ENCODE measurements at places on chromosomes 7 and 10.
A peak's percentile ranks its signal among the peaks of the same experiment; 100 is the strongest.

DNA sequence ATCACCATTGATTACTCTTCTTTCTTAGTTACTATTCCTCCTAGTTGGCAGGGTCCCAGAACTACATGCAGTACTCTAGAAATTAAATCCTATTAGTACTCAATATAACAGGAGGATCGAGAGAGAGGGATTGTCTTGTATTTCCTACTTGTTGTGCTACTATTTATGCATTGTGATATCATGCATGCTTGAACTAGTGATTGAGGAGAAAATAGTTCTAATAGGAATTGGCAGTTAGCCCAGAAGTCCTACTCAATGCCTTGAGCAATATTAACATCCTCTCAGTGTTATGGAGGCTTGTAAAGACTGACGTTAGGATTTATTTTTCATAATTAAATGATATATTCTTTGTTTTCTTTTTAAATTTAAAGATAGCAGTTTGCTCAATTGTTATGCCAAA is 67.4 kb downstream of the FOXP2 start:
- DNase-seq = peak; percentile 42

DNA sequence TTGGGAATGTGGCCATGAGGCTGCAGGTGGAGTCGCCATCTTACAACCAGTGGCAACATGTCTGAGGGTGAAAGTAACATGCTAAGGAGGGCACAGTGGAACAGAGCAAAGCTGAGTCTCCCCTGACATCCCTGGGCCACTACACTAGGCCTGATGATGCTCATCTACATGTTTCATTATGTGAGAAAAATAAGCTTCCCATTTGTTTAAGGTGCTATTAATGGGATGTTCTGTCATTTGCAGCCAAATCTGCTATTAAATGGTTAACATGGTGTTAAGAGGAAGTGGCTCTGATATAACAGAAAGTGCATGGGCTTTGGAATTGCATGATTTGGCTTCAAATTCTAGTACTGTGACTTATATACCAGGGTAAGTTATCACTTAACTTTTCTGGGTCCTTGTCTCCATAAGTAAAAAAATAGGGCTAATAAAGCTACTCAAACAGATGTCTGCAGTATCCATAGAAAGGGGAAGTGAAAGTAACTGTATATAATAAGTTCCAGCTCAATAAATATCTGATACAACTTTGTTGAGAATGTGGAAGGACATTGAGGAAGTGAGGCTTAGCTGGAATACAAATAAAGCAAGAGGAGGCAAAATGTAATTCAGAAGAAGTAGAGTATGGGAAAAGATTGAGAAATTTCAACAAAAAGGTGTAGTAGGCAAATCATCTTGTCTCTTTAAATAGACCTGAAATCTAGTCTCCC is 158.9 kb downstream of the RTKN2 start:
- DNase-seq = no peak

DNA sequence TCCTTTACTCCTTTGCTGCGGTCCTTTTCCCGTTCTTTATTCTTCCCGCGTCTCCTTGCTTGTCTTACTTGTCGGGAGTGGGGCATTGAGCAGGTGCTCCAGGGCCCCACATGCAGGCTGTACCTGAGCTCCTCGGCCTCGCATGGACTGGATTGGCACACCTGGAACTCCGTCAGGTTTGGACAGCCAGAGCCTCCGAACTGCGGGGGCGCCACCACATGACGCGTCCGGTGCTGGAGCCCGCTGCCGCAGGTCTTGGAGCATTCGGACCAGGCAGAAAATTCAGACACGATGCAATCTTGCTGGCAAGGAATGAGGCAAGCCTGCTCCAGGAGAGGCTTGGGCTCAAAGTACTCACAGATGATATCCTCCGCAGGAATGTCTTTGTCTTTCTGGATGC is 195.7 kb downstream of the THSD7A start:
- no peak for DNase-seq

DNA sequence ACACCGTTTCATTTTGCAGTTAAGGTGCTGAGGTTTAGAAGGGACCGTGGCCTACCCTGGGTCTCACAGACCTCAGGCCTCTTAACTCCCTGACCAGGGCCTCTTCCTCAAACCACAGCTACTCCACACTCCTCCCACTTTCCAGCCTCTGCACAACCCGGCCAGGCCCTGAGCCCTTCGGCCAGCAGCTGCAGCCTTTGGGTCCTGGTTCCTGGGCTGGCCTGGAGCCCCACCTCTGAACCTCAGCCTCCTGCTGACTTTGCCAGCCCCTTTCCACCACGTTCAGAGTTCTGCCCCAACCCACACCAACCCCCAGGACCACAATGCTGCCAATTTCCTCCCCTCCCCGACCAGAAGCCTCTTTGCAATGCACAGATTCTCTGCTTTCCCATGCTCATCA is 84.1 kb downstream of the VOPP1 start:
- no peak for DNase-seq

- DNase-seq = no peak
These were observed 707.2 kb downstream of the PARD3 start for GRCh38 chr10:34107626-34108516.

- no peak for DNase-seq
These were observed 9.4 kb downstream of the ARID5B start for GRCh38 chr10:61910894-61911293.

DNA sequence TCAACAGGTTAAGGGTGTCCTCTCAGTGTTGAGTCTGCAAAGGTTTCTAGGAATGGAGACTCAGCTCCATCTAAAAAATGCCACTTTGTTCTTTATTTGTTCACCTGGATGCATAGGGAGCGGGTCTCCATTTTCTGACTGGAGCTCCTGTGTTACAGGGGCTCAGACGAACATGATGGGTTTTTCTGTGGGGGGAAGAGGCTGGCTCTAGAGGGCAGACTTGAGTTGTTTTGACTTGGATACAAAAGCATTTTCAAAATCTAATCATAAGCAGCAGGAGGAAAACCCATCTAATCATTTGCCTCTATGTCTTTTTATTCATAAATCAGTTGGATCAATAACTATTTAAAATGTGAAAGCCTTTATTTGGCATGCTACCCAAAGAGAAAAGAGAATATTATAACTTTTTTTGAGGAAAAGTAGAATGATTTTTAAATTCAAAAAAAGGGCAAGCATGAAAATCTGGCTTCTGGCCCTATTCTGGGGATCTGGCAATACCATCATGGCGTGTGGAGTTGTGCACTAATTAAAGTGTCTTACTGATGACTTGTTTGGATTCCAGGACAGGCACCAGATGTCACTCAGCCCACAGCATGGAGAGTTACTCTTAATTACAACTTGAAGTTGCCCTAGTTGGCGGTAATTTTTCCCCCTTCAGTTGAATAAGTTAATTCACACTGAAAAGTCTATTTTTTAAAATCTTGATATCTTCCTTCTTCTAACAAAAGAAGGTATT is 594.9 kb downstream of the REEP3 start:
- no peak for DNase-seq

- peak; percentile 51 for DNase-seq
These were observed 21.4 kb upstream of the VOPP1 start for GRCh38 chr7:55593515-55594318.
